ENCODE measurements at places on chromosomes 4 and X. TPM values are rescaled to one million over a fixed set of nuclear protein-coding genes. Genes with fewer than 3 reads are reported as not detected.

The EVC2 gene
- 2.3 TPM for polyA plus RNA-seq

GRCh38 chr4:4857809-4858508 lies 1.5 kb upstream of the MSX1 start:
- DNase-seq, result no peak

GRCh38 chrX:12617241-12617640 lies 174.0 kb upstream of the PRPS2 start:
- DNase-seq, result no peak

DNA sequence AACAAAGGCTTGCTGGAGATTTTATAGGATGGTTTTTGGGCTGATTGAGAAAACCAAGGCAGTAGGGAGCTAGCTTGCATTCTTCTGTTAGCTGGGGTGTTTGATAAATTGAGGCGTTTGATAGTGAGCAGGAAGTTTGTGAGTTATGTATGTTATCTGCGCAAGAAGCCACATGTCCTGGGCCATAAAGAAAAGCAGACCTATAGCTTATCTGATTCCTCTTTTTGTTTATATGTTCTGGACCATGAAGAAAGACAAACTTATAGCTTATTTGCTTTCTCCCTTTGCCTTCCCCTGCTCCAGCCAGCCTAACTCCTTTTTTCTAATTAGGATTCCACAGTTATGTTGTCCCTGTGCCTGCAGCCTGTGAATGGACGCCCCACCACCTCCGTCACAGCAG lies 9.2 kb downstream of the HNRNPH2 start:
- DNase-seq, result no peak

The CLNK gene
- polyA plus RNA-seq, result not detected

The FGD1 gene
- polyA plus RNA-seq, result 17.4 TPM

Data from brain (organoid and tissue), 16 donors.